ENCODE measurements at places on chromosomes 11 and 22.

DNA sequence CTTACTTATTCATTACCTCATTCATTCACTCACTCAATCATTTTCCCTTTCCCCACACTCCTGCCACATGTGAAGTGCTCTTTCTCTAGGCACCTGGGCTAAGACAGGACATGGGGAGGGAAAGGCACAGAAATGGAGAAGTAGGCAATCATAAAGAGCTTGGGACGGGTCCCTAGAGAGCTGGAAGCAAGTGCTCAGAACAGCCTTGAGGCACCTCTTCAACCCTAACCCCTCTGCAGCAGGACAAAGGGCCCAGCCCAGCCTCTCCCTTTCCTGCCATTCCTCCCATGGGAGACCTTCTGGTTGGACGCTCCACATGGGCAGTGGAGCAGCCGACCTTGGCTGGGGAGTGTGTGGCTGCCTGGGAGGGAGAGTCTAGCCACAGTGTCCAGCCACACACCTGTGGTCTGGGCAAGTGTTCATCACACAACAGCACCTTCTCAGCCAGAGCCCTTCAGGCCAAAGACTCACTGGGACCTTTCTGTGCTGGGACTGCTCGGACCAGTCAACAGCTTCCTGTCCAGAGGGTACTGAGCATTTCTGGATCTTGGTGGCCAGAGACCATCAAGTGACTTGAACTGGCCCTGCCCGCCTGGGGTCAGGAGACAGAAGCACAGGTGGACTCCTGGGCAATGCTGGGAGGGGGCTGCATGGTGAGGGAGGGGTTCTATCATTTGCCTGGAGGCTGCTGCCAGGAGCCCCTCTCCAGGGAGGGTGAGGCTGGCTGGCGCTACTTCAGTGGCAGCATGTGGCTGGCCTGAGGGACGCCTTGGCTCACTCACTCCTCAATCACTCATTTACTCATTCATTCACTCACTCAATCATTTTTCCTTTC, 1.0 kb upstream of the MUC5AC start:
- DNase-seq, result no peak

- no peak for DNase-seq
These were observed 90.3 kb upstream of the RAB1B start for GRCh38 chr11:66178183-66178582.

GRCh38 chr22:50274311-50274710, 4.1 kb upstream of the MAPK11 start:
- peak; percentile 63 for DNase-seq

- DNase-seq, result no peak
These were observed 14.7 kb upstream of the SORL1-AS1 start for GRCh38 chr11:121467471-121467870.

- DNase-seq, result no peak
These were observed 15.7 kb upstream of the NAV2 start for GRCh38 chr11:19696904-19697303.

- DNase-seq, result no peak
These were observed 9.4 kb downstream of the IGLL1 start for GRCh38 chr22:23570681-23571080.

- no peak for DNase-seq
These were observed 47.6 kb downstream of the LMO2 start for GRCh38 chr11:33844236-33844635.

DNA sequence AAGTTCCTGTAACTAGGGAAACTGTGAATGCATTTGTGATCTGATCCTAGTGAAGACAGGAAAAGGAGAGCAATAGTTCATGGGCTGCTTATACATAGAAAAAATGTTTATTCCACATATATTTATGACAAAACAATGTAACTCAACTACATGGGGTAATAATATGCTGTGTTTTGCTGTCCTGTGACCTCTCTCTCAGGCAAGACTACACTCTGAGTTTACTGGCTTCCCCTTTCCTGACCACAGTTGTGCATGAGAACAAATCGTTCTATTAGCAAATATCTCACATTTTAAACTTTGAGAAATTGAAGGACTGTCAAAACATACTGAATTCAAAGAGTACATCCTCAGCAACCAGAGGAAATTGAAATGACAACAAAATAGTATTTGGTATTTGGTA, 161.9 kb upstream of the TRPC6 start:
- no peak for DNase-seq

- DNase-seq, result no peak
These were observed 12.1 kb upstream of the EIF3D start for GRCh38 chr22:36540867-36541642.
